ENCODE measurements at places on chromosomes 3 and 15. TPM values are rescaled to one million over a fixed set of nuclear protein-coding genes. Genes with fewer than 3 reads are reported as not detected.

- no peak overlapping the region for H3K27ac ChIP-seq
- H3K36me3 ChIP-seq: no peaks in the 10 kb centered on the region
- no peaks in the 10 kb centered on the region for H3K4me1 ChIP-seq
- no peaks in the 10 kb centered on the region for H3K27me3 ChIP-seq
These were observed 49.5 kb upstream of the SLC9A9 start for GRCh38 chr3:143897576-143898295.

- H3K27me3 ChIP-seq: no peaks in the 10 kb centered on the region
- no peak for DNase-seq
- no peaks in the 10 kb centered on the region for H3K36me3 ChIP-seq
- no peak overlapping the region for H3K27ac ChIP-seq
- H3K4me1 ChIP-seq: no peaks in the 10 kb centered on the region
- no peak overlapping the region for H3K4me3 ChIP-seq
These were observed 142.6 kb downstream of the SATB1 start for GRCh38 chr3:18282507-18282906.

- no peaks in the 10 kb centered on the region for H3K36me3 ChIP-seq
- H3K4me1 ChIP-seq: no peaks in the 10 kb centered on the region
- DNase-seq: no peak
- no peak overlapping the region for H3K4me3 ChIP-seq
- H3K27ac ChIP-seq: no peak overlapping the region
These were observed 136.9 kb downstream of the PCCB start for GRCh38 chr3:136387031-136387430.

DNA sequence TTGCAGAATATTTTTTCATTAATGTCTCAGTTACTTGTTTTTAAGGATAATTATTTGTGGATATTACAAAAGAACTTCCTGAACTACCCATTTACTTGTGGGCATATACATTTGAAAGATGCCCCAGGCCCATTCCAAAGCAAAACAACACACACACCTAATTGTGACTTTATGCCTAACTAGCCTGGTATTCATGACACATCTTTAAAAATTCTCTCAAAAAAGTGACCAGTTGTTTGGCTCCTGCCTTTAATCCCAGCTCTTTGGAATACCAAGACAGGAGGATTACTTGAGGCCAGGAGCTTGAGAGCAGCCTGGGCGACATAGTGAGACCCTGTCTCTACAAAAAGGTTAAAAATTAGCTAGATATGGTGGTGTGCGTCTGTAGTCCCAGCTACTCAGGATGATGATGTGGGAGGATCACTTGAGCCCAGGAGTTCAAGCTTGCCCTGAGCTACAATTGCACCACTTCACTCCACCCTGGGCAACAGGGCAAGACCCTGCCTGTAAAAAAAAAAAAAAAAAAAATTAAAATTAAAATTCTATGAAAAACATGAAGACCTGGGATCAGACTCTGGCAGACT, 51.7 kb upstream of the SLC4A7 start:
- no peak overlapping the region for H3K27ac ChIP-seq
- no peaks in the 10 kb centered on the region for H3K27me3 ChIP-seq
- H3K4me1 ChIP-seq: peaks cover 14% of the 10 kb centered on the region
- DNase-seq: no peak

GRCh38 chr3:126102011-126102410, 18.1 kb upstream of the SLC41A3 start:
- no peak overlapping the region for H3K27ac ChIP-seq
- peak; percentile 10 for DNase-seq
- no peak overlapping the region for H3K4me3 ChIP-seq
- no peaks in the 10 kb centered on the region for H3K36me3 ChIP-seq
- no peaks in the 10 kb centered on the region for H3K4me1 ChIP-seq

DNA sequence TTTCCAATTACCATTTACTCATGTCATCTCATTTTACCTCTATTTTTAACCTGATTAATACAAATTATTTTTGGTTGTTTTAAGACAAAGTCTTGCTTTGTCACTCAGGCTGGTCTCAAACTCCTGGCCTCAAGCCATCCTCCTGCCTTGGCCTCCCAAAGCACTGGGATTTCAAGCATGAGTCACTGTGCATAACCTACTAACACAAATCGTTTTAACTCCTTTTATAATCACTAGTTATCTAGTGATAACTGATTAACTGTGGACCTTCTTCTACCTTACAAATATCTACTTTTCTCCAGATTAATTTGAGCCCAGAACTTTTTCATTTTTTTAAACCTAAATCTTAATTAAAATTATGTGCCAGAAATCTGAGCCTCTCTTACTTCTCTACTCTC, 4.6 kb downstream of the ATP13A3 start:
- DNase-seq: no peak
- no peaks in the 10 kb centered on the region for H3K27me3 ChIP-seq

DNA sequence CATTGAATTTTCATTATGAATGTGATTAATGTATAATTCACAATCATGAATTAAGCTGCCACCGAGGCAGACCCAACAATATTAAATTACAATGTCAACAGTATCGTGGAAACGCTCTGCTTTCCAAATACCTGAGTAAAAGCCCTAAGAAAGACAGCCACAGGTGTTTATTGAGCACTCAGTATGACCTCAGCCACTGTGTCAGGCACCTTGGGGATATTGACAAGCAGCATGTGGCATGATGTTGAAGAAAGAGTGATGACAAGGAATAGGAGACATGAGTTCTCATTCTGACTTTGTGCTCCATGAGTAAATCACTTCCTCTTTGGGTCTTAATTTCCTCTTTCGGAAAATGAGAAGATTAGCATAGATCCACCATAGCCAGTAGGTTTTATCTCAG, 12.8 kb downstream of the C2CD4A start:
- no peak overlapping the region for H3K27ac ChIP-seq
- no peaks in the 10 kb centered on the region for H3K27me3 ChIP-seq
- H3K36me3 ChIP-seq: no peaks in the 10 kb centered on the region
- no peak overlapping the region for H3K4me3 ChIP-seq
- no peaks in the 10 kb centered on the region for H3K4me1 ChIP-seq

DNA sequence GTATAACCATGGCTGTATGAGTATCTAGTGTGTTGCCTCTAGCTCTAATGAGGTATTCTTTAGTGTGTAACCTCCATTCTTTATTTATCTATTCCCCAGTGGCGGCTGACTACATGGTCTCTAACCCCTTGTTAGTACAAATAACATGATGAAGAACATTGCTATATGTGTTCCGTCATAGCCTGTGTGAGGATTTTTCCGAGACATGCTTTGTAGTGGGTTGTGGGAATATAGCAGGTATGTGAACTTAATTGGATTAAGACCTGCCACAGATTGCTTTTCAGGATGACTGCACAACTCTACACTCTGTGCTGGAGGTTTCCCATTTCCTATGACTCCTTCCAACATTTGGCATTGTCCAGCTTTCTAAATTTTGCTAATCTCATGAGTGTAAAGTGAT, 563.4 kb downstream of the ROBO1 start:
- H3K4me3 ChIP-seq: no peak overlapping the region
- no peak overlapping the region for H3K27ac ChIP-seq
- H3K4me1 ChIP-seq: no peaks in the 10 kb centered on the region
- no peak for DNase-seq

- no peaks in the 10 kb centered on the region for H3K4me1 ChIP-seq
- H3K36me3 ChIP-seq: no peaks in the 10 kb centered on the region
- no peaks in the 10 kb centered on the region for H3K27me3 ChIP-seq
- no peak for DNase-seq
- no peak overlapping the region for H3K27ac ChIP-seq
- no peak overlapping the region for H3K4me3 ChIP-seq
These were observed 29.5 kb downstream of the SIAH2 start for GRCh38 chr3:150733373-150733935.

SLC22A14 gene
- not detected for total RNA-seq

GOLGA6L24 gene
- total RNA-seq: not detected

DUOXA1 gene
- total RNA-seq: 0.39 TPM

PLA2G4E gene
- total RNA-seq: not detected

PLS1 gene
- 1.6 TPM for total RNA-seq

CMTM8 gene
- 0.31 TPM for total RNA-seq

MYZAP gene
- not detected for total RNA-seq
